ENCODE measurements at places on chromosomes 13 and 19.

DNA sequence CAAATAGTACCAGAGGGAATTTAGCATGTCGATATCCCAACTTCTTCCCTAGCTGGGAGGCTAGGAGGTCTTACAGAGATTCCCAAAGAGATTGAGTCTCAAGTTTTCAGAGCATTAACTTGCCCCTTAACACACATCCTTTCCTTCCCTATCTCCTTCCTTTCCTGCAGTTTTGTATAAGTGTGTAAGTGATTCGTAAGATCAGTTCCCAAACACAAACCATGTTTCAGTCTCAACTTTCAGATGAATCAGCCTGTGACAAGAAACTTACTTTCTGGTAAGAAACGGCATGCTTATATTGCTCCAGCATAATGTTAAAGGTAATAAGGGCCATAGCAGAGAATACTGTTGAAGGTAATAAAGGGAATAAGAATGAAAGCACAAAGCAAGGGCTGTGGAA lies 472.2 kb downstream of the LIG4 start:
- DNase-seq = no peak

DNA sequence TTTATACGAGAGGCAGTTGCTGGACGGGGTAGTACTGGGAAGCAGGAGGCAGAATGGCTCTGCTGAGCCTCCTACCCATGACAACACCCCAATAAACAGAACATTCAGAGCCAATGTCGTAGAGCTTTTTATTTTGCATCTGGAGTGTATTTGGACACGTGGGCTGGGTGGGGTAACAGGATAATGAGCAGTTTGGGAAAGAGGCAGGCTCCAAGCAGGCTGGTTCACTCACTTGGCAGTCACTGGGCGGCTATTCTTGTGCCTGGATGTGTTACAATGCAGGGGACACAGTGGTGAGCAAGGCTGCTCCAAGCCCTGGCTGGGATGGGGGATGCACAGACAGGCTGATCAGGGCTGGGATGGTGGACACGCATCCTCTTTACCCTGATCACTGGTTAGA lies 9.5 kb downstream of the ACTMAP start:
- DNase-seq = no peak

DNA sequence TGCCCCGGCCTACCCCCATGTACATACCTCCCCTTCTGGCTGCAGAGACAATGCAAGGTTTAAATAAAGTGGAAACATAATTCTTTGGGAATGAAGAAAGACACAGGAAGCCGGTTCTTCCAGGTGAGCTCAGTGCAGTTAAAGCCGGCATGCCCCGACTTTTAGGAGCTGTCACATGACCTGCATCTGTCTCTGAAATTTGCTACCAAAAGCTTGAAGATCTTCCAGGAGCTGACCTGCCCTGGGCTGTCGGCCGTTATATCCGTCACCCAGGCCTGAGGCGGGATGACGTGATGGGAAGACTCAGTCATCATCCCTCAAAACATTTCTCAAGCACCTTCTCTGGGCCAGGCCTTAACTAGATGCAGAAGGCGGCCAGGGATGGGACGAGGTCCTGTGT lies 10.3 kb downstream of the RAB8A start:
- DNase-seq = no peak

- no peak for DNase-seq
These were observed 1202.8 kb downstream of the DIAPH3 start for GRCh38 chr13:58960888-58961287.

GRCh38 chr19:940591-941291 lies 14.9 kb downstream of the ARID3A start:
- DNase-seq = peak; percentile 49

GRCh38 chr13:43831088-43831487 lies 44.3 kb upstream of the ENOX1 start:
- DNase-seq = no peak

- no peak for DNase-seq
These were observed 14.2 kb downstream of the TIMM13 start for GRCh38 chr19:2413159-2413558.

GRCh38 chr19:54518844-54519243 lies 16.2 kb downstream of the LAIR2 start:
- no peak for DNase-seq

- DNase-seq = no peak
These were observed 128.8 kb downstream of the STK24 start for GRCh38 chr13:98447881-98448641.

DNA sequence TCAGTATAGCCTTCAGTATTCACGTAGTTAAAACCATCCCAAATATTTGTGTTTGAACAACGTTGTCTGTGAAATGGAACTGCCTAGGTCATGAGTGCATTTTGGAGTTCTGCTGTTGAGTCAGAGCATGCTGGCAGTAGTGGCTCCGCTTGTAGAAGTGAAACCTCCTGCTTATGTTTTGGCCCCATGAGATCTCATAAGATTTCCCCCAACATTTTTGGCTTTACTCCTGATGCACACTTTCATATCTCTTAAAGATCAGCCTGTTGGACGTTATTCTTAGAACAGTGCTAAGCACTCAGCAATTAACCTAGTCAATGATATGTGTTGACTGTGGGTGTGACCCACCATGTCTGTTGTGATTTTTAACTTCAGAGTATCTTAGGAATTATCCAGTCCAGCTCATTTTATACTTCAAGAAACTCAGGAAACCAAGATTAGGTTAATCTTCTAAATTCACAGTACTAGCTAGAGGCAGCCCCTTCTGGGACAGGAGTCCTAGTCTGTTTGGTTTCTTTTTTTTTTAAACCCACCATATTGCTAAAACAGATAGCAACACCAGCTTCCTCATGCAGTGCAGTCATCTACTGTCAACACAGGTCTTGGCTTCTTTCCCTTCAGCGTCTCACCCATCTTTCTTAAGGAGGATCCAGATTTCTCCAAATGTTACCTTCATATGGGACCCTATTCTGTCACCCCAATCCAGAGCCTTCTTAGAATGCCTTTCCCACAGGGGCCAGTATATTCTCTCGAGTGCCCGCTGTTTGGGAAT lies 26.2 kb downstream of the RAP2A start:
- no peak for DNase-seq

- DNase-seq = no peak
These were observed 67.8 kb downstream of the DGKH start for GRCh38 chr13:42116225-42116624.

- DNase-seq = no peak
These were observed 103.4 kb downstream of the FRY start for GRCh38 chr13:32135056-32135390.

DNA sequence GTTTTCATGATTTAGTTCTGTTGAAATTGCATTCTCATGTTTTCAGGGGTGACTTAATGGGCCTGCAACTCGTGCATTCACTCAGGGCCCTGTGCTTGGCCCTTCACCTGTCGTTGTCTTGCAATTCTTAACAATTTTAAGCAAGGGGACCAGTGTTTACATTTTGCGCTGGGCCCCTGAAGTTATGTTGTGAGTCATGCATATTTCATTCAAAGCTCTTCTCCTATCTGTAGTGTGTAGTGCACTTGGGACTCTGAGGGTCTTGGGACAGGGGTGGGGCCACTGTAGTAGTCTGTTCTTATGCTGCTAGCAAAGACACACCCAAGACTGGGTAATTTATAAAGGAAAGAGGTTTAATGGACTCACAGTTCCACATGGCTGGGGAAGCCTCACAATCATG lies 211.2 kb upstream of the RXFP2 start:
- no peak for DNase-seq

- no peak for DNase-seq
These were observed 20.1 kb downstream of the KRTDAP start for GRCh38 chr19:35470128-35470527.

- no peak for DNase-seq
These were observed 473.6 kb upstream of the SLC10A2 start for GRCh38 chr13:103539721-103540381.

- no peak for DNase-seq
These were observed 3.5 kb downstream of the LYPD5 start for GRCh38 chr19:43798546-43799409.

GRCh38 chr13:99237981-99238662 lies 20.1 kb downstream of the GPR18 start:
- DNase-seq = no peak

DNA sequence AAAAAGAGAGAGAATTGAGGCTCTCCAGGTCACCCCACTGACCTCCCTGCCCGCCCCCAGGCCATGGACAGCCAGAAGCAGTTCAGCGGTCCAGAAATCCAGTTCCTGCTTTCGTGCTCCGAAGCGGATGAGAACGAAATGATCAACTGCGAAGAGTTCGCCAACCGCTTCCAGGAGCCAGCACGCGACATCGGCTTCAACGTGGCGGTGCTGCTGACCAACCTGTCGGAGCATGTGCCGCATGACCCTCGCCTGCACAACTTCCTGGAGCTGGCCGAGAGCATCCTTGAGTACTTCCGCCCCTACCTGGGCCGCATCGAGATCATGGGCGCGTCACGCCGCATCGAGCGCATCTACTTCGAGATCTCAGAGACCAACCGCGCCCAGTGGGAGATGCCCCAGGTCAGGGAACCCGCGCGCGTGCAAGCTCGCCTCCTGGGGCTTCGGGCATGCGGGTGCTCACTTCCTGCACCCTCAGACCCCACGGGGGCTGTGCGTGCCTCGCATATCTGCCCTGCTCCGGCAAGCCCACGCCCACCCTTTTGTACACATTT lies 56.6 kb downstream of the MAP4K1 start:
- no peak for DNase-seq

GRCh38 chr19:10191347-10191746 lies 3.4 kb downstream of the DNMT1 start:
- peak; percentile 79 for DNase-seq

GRCh38 chr13:43306372-43306771 lies 283.0 kb downstream of the DNAJC15 start:
- no peak for DNase-seq

DNA sequence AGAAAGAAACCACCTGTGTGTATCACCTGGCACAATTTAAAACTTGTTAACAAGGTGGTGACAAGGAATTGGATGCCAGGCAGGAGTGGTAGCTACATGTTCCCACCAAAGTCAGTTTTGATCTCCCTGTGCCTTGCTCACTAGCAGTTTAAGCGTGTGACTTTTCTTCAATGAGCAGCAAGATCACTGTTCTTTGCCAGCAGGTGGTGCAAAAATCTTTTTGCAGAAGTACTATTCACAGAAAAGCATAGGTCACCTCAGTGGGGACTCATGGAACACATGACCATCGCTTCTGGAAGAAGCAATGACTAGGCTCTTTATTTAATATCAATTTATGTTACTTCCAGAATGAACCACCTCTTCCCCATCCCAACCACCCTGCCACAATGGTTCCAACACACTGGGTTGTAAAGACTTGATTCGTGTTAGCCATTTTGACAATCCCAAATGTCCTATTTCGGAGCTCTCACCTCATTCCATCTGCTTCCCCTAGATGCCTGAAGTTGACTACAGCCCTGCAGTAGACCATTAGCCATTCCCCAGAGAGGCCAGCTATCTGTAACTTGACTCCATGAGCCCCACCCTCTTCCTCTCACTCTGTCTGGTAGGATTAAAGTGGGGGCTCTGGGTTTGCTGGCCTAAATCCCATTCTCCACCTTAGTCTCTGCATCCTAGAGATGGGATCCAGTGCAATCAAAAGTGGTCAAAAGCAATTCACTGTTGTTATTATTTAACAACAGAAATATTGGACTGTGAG lies 59.1 kb upstream of the TNFRSF19 start:
- no peak for DNase-seq

GRCh38 chr13:112724788-112725345 lies 35.0 kb downstream of the ATP11A start:
- DNase-seq = no peak

GRCh38 chr19:43784981-43785808 lies 4.4 kb upstream of the KCNN4 start:
- DNase-seq = peak; percentile 29

DNA sequence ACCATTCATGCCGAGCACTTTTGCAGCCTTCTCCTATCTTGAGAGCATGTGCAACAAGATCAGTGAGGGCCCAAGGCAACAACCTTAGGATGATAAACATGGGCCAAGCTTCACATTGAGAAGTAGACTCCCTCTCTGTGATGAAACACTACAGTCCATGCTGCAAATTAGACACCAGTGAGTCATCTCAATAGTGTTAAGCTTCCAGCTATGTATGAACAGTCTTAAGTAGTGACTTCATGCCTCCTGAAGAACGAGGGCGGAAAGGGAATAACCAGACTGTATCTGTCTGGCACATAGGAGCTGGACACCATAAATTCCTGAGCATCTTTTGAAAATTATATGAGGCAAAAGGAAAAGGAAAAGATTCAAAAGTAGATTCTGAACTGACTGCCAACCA lies 309.9 kb upstream of the SLITRK1 start:
- DNase-seq = peak; percentile 67

- DNase-seq = no peak
These were observed 15.8 kb downstream of the DEDD2 start for GRCh38 chr19:42201489-42202289.

- DNase-seq = no peak
These were observed 39.4 kb downstream of the ZNF136 start for GRCh38 chr19:12202250-12202649.

GRCh38 chr13:91142572-91142971 lies 204.9 kb upstream of the MIR17HG start:
- DNase-seq = no peak

DNA sequence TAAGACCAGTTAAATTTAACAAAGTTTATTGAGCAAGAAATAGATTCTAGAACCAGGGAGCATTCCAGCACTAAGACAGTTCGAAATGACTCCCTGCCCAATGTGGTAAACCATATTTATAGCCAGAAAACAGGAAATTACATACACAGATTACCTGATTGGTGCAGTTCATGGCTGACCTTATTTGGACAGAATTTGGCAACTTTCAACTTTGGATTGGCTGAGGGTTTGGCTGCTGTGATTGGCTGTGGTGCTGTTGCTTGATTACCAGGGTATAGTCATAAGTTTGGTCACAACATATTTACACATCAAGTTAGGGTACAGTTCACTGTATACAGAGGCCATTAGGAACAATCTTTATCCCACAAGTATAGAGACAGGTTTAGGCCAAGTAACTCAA lies 984.8 kb upstream of the MIR17HG start:
- DNase-seq = no peak

Measured in AG04450 (cell line).